Kidney tubule cell (primary cell): ENCODE measurements at places on chromosomes 11 and 22.
A peak's percentile ranks its signal among the peaks of the same experiment; 100 is the strongest.

- DNase-seq: peak; percentile 20
Measured at GRCh38 chr11:71381781-71382505, 66.2 kb downstream of the DHCR7 start.

- peak; percentile 8 for DNase-seq
Measured at GRCh38 chr11:66676931-66677598, 622 bp downstream of the RBM4B start.

GRCh38 chr11:121210445-121211080, 82.0 kb upstream of the SC5D start:
- no peak for DNase-seq

DNA sequence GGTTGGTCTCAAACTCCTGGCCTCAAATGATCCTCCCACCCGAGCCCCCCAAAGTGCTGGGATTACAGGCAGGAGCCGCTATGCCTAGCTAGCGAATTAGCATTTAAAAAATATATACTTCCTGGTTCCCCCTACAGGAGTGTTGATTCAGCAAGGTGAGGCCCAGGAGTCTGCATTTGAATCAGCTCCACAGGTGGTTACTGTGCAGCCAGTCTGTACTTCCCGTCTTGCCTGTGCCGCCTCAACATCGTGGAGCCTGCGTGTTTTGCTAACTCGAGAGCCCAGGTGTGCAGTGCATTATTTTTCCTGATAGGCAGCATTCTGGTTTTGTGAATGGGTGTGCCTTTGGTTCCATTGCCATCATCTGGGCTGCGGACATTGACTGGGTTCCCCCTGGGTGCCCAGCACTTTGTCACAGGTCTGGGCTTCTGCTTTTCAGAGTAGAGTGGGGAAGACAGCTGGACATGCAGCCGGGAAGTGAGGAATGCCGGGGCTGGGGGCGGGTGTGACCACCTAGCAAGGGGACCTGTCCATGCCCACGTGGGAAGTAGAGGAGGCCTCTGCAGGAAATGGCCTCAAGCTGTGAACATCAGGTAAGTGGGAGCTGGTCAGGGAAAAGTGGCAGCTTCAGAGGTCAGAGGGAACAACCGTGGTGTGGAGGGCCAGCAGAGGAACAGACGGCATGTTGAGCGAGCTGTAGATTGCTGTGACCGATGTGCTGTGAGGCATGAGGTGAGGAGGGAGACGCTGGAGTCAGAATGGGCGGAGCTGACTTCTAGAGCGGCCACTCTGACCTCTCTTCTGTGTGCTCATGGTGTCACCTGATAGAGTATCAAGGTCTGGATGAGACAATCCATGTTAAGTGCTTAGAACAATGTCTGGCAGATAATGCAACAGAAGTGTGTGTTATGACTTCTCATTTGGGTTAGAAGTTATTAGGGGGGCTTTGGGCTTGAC, 42.2 kb downstream of the PPFIA1 start:
- DNase-seq: peak; percentile 46
